Activated CD4-positive, alpha-beta T cell treated with anti-CD3 and anti-CD28 coated beads for 24 hours (primary cell): ENCODE measurements at places on chromosomes 13 and 19.

GRCh38 chr13:80341756-80342370 is 937 bp upstream of the SPRY2 start:
- no peak for DNase-seq

- DNase-seq: no peak
Observed at GRCh38 chr19:3641515-3642269, 15.1 kb upstream of the CACTIN start.

GRCh38 chr13:94886191-94886590 is 173.8 kb upstream of the SOX21 start:
- no peak for DNase-seq

GRCh38 chr13:25232937-25233515 is 54.3 kb downstream of the MTMR6 start:
- DNase-seq: no peak

DNA sequence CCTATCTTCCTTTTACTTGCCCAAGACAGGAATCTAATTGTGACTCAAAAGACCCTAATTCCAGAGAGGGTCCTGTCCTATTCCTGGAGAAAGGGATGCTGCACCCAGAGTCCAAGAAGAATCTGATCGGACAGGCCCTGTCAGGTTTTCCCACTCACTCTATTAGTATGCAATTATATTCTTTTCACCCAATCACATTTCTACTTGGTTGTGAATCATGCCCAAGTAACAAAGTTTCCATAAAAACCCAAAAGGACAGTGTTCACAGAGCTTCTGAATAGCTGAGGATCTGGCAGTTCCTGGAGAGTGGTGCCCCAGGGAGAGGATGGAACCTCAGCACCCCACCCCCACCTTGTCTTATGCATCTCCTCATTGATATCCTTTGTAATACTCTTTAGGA is 135.3 kb upstream of the SLITRK5 start:
- no peak for DNase-seq

DNA sequence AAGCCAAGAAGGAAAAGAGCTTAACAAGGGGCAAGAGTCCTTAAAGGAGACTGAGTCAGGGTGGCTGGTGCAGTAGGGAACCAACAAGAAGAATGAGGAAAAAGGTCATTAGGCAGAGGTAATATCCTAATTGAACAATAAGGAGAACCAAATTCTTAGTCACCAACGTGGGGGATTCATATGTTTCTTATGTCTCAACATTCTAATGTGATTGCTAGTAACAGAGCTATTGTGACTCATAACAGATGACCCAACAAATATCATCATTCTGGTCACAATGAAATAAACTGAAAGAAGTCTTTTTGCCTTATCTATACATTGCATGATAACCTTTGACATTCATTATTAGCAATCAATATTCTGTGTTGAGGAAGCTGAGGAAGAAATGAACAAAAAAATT is 101.6 kb downstream of the RAP2A start:
- no peak for DNase-seq

GRCh38 chr19:4755459-4755858 is 31.8 kb upstream of the DPP9 start:
- DNase-seq: no peak

- no peak for DNase-seq
Observed at GRCh38 chr13:53907891-53908290, 879.3 kb downstream of the OLFM4 start.

DNA sequence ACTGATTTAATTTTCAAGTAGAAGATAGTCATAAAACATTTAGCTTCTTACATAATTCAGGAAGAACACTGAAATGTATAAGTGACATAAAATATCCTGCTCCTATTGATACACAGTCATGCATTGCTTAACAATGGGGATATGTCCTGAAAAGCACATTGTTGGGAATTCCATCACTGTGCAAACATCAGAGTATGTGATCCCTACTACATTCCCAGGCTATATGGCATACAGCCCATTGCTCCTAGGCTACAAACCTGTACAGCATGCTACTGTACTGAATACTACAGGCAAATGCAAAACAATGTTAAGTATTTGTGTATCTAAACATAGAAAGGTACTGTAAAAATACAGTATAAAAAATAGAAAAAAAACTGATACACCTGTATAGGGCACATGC is 723.9 kb upstream of the ARGLU1 start:
- no peak for DNase-seq

- no peak for DNase-seq
Observed at GRCh38 chr19:17869114-17869608, 2.6 kb upstream of the SLC5A5 start.

DNA sequence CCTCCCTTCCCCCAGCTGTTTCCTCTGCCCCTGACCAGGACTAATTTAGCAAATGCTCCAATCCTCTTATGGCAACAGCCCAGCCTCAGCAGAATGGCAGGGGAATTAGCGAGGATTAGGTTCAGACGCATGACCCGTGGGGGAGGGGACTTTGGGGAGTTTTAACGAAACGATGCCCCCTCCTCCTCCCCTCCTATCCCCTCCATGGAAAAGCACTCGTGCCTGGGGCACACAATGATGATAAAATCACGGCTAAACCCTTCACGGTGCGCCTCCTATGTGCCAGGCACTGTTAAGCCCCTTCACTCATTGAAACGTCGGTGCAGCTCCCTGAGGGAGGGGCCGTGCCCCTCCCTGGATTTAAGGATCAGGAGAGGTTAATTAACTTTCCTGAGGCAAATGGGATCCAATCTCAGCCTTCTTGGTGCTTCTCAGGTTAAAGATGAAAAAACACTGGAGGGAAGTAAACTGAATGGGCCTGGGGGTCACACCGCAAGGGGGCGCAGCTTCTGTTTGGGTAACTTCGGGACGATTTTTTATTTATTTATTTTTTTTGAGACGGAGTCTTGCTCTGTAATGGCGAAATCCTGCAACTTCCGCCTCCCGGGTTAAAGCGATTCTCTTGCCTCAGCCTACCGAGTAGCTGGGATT is 10.1 kb upstream of the TPRX2 start:
- peak; percentile 3 for DNase-seq

DNA sequence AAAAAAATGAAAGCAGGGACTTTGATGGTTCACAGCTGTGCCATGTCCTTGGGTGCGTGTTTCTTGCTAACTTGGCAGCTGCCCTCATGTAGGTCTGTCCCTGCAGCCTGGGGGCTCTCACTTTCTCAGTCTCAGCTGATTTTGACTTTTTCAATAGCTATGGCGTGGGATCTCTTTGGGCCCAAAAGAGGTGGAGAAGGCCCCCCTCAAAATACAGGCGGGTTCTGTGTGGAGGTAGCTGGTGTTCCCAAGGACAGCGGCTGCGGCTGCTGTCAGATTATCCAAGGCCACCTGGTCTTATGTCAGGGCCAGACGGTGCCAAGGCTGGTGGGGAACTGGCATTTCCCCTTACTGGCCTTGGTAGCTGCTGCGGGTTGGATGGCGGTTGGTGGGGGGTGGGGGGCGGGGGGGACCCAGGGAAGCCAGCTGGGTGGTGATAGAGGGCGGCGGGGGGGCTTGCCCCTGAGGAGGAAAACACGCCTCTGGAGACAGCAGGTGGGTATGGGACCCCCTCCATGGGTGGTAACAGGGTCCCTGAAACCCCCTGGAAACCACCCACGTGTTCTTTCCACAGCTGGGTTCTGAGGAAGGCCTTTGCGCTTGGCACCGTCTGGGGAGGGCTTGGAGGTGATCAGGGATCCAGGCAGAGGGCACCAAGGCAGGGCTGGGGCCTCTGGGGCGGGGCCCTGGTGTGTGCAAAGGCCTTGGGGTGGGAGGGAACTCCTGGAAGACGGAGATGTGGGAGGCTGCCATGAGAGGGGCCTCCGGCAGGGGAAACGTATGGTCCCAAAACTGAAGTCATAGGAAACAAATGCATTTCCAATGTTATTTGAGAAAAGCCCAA is 4.1 kb downstream of the TIMM13 start:
- DNase-seq: no peak

DNA sequence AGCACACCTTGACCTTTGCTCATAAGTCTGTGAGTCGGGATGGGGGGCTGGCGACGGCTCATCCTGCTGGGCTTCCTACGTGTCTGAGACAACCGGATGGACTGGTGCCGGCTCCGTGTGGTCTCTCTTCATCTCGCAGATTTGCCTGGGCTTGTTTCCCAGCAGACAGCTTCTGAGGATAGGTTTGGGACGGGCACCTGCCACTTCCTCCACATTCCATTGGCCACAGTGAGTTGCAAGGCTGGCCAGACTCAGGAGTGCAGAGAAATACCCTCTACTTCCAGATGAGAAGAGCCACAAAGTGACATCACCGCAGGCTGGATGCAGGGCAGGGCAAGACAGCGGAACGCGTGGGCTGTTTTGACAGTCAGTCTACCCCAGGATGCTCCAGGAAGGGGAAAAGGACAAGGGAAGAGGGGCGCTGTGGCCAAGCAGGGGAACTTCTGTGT is 48.1 kb downstream of the IRS2 start:
- no peak for DNase-seq

- no peak for DNase-seq
Observed at GRCh38 chr19:30731591-30731990, 359.4 kb downstream of the ZNF536 start.

DNA sequence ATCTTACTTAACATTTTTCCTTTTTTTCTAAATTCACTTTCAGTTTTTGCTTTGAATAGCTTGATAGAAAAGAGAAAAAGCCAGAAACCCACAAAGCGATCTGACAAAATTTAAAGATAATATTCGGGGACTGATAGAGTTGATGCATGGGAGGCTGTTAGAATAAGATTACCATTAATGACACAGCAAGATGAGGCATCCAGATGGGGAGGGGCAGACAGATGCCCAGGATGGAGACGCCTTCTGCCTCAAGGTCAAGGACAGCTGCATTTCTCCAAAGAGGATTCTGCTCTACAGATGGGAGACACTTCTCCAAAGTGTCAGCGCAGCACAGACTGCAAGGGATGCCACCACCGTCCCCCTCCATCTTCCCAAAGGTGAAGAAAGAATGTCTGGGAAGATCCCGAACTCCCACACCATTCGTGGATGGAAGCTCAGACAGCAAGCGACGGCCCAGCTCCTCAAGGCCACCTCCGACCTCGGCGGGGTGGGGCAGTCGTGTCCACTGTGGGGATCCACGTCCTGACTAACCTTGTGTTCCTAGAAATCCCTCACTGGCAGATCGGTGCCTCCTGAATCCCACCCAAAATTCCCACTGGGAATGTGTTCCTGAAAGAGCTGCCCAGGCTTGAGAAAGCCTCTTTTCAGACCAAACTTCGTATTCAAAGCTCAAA is 32.9 kb downstream of the NAXD start:
- DNase-seq: no peak

DNA sequence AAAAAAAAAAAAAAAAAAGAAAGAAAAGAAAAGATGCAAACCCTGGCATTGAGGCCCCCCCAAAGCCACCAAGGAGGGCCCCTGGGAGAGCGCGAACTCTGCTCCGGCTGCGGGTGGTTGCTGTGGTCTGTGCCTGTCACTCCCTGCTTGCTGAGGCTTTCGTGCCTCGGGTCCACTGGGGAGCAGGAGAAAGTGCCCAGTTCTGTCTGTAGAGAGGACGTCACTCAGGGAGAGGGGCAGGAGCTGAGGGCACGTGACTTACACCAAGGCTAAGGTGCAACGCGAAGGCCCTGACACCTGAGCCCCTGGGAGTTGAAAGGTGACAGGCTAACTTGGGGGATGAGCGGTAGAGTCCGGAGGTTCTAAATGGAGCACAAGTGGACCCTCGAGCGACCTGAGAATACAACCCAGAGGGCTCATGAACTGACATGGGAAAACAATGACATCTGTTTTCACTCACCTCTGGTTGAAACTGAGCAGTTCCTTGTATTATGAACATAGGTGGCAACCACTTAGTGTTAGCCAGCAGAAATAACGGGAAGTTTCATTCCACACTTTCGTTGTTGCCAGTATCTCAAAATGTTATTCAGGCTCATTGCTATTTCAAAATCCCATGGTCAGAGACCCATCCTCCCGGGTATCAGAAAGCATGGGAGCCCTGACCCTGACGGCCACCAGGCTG is 69.2 kb upstream of the TM9SF2 start:
- DNase-seq: no peak

DNA sequence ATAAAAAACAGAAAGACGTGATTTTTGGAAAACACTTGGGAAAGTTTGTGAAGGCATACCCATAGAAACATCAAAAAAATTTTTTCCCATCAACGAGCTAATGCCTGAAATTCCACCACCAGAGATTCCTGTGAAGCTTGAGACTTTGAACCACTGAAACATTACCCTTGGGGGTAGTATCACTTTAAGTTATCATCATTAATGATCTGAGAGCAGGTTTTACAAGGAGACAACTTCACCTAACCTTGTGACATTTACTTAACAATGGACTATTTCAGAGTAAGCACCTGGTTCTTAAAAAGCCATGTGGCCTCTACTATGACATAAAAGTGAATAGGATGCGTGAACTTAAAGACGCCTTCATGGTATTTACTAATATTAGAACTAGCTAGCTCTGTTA is 51.9 kb downstream of the DOCK9 start:
- no peak for DNase-seq

- no peak for DNase-seq
Observed at GRCh38 chr13:30292325-30292724, 15.0 kb downstream of the KATNAL1 start.

DNA sequence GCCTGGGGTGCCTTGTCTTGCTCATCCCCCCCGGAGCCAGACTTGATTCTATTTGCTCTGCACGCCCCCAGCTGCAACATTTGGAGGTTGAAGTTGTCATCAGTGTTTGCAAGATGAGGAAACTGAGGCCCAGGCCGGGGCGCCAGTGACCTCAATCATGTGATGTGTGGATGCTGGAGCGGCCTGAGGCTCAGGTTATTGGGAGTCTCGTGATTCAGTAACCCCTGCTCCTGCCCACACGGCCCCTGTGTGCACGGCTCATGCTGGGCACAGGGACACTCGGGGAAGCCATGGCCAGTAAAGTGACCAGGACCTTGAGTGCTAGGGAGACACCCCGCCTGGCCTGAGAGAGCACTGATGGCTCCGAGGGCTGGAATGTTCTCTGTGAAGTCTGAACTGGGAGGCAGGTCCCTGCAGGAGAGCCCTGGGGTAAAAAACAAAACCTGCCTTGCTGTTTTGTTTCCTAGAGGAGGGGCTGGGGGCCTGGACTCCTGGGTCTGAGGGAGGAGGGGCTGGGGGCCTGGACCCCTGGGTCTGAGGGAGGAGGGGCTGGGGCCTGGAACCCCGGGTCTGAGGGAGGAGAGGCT is 1.9 kb downstream of the FGF21 start:
- DNase-seq: no peak

DNA sequence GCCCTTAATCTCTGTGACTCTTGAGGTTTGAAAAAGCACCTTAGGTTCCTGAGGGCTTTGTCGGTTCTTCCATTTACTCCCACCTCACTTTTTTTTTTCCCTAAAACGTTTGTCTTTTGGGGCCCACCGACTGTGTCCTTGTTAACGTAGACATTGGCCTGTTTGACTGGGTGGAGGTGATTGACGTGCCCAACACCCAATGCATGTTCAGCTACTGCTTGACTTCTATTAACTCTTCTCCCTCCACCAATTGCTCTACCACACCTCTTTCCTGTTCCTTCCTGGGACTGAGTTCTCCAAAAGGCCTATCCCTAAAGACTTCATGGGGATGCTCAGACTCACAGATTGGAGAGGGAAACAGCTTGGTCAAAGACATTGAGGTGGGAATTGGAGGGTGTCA is 17.3 kb downstream of the CKM start:
- DNase-seq: no peak
